ENCODE measurements at places on chromosomes 16 and 17. TPM values are rescaled to one million over a fixed set of nuclear protein-coding genes. Genes with fewer than 3 reads are reported as not detected.

Gene CCL8
- total RNA-seq: not detected

Gene CLEC3A
- not detected for total RNA-seq

Gene TMEM114
- total RNA-seq: not detected

Gene GRB7
- total RNA-seq: 0.27 TPM

Gene C16orf92
- not detected for total RNA-seq

Gene PDILT
- not detected for total RNA-seq

Gene C17orf50
- total RNA-seq: not detected

Gene HSPB9
- total RNA-seq: not detected

Gene LITAFD
- total RNA-seq: not detected

Gene TBC1D3H
- not detected for total RNA-seq

Gene VAT1L
- 5.1 TPM for total RNA-seq

Gene EMP2
- total RNA-seq: 17.7 TPM

Gene HSBP1
- 15.1 TPM for total RNA-seq

Gene CHST4
- not detected for total RNA-seq

Gene INPP5K
- total RNA-seq: 71.8 TPM

Gene PNMT
- total RNA-seq: 0.20 TPM

Gene KLHL10
- not detected for total RNA-seq

Measured in mammary microvascular endothelial cell (primary cell).